ENCODE measurements at places on chromosomes 16 and 17.

DNA sequence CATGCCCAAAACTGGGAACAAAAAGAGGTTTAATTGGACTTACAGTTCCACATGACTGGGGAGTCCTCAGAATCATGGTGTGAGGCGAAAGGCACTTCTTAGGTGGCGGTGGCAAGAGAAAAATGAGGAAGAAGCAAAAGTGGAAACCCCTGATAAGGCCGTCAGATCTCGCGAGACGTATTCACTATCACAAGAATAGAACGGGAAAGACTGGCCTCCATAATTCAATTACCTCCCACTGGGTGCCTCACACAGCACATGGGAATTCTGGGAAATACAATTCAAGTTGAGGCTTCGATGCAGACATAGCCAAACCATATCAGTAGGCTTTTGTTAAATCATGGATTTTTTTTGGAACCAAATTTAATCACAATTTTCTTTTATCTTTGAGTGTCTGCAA is 24.4 kb downstream of the RBL2 start:
- DNase-seq: no peak

DNA sequence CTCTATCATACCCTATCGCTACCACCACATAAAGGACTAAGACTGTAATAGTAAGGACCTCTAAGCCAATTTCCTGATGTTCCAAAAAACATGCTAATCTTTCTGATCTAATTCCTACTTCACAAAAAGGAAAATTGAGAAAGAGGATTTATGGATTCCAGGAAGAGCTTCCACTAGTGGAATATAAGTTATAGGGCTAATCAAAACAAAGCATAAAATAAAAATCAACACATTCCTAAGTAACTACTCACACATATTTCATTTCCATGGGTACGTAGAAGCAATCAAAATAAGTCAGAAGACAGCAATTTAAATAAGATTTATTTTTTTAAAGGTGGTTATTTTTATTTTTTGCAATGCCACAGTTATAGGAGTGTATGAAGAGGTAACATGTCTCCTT is 12.4 kb downstream of the CCDC43 start:
- peak; percentile 23 for DNase-seq

- DNase-seq: peak; percentile 42
Observed at GRCh38 chr17:27408891-27409290, 47.4 kb upstream of the KSR1 start.

DNA sequence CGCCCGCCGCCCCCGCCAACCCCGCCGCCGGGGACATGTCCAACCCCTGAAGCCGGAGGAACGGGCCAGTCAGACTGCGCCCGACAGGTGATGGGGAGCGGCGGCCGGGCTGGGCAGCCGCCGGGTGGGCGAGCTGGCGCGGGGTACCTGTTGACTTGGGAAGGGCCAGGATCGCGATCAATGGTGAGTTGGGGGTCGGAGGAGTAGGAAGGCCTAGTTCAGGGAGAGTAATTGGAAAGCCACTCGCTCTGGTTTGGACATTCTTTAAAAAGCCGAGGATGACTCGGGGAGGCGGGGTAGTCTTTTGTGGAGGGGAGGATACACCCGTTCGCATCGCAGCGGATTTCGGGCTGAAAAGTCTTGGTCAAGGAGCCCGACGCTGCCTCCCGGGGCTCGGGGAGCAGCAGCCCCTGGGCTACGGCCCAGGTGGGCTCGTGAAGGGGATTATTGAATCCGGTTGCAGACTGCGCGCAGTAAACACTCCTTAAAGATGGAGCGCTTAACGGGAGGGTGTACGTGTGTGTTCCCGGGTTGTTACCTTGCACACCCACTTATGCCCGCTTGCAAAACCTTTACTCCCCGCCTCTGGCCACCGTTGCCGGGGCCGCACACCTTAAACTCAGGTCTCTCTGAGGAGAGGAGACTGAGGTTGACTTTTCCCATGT is 123.8 kb downstream of the GOSR1 start:
- DNase-seq: peak; percentile 30

DNA sequence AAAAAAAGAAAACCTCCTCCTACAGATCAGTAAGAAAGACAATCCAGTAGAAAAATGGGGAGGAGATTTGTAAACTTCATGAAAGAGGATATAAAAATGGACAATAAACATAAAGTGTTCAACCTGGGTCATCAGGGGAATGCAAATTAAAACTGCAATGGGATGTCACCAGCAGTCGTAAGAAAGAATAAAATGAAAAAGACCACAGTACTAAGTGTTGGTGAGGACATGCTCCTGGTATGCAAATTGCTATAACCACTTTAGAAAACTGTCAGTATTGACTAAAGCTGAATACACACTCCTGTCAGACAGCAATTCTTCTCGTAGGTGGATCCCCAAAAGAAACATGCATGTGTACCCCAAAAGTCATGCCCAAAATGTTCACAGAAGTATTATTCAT is 265.3 kb upstream of the CACNG5 start:
- DNase-seq: no peak

GRCh38 chr17:18950346-18950745 is 1.6 kb upstream of the SLC5A10 start:
- DNase-seq: no peak

GRCh38 chr16:69848637-69849545 is 86.8 kb downstream of the WWP2 start:
- DNase-seq: peak; percentile 96

DNA sequence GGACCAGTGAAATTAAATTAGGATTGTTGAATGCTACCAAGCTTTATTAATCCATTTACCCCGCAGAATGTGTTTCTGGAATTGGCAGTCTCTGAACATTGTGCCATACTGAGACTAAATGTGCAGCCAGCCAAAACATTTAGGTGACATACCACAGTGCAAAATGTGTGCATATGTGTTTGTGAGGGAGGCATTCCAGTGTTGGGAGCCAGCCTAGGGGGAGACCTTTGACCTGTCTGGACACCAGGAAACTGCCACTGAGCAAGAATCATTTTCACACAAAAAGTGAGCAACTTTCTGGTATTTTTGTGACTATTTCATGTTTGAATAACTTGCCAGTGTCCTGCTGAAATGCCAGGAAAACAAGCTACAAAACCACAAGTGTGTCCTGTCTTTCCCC is 64.7 kb upstream of the SLC12A3 start:
- DNase-seq: no peak

DNA sequence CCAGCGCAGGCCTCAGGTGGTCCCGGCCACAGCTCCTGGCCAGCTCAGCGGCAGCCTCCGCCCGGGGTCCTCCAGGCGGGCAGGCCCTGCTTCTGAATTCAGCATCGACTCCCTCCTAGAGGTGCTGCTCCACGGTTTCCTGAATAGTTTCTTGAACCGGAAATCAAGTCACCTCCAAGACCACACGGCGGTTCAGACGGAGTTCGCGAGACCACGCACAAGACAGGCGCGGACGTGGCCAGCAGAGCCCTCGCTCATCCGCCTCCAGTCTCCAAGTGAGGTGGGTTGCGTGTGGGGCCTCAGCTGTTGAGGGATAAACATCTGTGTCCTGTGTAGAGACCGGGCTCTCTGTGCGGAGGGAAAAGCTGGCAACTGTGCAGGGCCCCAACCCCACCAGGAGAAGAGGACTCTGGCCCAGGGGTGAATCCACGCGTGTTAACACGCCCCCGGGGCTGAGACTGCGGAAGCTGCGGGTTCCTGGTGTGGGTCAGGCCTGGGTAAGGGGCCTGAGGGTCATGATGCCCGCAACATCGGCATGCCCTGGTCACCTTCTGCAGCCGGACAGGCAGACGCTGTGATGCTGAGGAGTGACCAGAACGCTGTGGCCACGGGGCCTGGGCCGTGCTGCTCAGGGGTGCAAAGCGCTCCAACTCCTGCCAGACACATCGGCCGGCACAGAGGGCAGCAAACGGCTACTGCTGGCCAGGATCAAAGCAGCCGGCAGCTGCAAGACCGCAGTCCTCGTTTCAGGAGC is 55.0 kb upstream of the METRNL start:
- no peak for DNase-seq

DNA sequence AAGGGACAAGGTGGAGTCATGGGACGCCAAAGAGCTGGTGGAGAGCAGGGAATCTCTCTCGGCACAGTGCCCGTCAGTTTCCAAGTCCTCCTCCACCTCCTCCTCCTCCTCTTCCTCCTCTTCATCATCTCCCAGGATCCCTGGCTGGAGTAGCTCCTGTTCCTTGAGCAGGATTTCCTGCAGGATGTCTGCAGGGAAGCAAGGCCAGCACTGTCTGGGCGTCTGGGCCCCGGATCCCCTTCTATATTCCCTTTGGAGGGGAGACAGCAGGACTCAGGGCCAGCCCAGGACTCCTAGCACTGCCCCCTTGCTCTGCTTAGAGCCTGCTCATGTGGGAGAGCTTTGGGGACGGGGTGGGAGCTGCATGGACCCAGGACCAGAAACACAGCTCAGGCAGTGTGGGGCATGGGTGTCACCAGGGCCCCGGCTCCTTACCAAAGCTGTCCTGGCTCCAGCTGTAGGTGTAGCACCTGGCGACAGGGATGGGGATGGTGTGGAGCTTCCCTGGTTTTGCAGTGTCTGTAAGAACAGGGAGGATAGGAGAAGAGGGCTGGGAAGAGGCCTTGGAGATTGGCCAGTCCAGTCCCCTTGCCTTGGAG is 21.3 kb upstream of the PIK3R6 start:
- DNase-seq: no peak

DNA sequence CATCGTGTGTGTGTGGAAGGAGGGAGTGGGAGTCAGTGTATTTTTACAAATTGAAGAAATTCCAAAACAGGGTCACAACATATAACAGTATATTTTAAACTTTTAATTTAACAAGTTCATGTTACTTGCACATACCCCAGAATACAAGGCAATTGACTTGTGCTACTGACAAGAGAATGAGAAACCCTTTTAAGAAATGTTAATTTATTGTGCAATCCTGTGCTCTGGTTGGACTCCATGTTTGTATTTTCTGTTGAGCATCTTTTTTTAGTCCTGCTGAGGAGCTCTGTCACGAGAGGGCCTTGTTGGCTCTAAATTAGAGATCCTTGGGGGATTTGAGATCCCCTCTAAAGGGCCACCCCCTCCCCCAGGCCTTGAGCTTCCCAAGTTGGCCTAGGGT is 1.1 kb upstream of the EMP2 start:
- peak; percentile 19 for DNase-seq

GRCh38 chr17:82041144-82041814 is 3.8 kb upstream of the DCXR start:
- no peak for DNase-seq

GRCh38 chr17:33750943-33751701 is 458.0 kb upstream of the ASIC2 start:
- peak; percentile 66 for DNase-seq

DNA sequence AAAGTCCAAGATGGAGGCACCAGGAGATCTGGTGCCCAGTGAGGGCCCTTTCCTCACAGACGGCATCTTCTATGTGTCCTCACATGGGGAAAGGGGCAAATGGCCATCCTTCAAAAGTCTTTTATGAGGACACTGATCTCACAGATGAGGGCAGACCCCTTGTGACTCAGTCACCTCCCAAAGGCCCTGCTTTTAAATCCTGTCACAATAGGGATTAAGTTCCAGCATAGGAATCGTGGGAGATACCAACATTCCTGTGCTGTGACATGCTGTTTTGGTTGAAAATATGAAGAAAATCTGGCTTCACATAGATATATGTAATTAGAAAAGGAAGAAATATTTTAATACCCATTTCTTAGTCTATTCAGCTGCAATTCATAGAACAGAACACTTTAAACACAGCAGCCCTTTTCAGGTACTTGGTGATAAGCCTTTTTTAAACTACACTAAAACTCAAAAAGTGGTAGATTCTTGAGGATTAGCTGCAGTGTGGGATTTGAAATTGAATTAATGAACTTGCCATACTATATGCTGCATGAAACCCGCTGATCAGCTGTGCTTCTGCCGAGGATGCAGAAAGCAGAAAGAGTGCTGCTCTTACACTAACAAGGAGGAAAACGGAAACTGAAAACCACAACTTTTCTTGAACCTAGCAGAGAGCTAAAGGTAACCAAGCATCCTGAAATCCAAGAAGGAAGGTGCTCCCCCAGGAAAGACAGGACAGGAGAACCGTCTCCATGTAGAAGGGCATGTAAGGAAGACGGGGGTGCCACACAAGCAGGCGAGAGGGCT is 32.7 kb downstream of the VPS53 start:
- DNase-seq: peak; percentile 75

DNA sequence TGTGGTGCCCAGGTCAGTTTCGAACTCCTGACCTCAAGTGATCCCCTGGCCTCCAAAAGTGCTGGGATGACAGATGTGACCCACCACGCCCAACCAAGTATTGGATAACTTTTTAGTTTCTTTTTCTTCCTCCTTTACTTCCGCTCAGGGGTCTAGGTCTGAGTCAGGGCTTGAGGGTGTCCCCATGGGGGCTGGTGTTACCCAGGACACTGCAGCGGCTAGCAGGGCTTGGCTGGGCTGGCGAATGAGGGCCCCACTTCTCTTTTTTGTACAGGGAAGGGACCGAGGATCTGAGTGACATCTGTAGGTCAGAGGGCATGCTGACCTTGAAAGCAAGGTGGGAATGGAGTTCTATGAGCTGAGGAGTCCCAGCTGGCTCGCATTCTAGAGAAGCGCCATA is 24.9 kb downstream of the RAB11FIP3 start:
- DNase-seq: no peak

GRCh38 chr17:34504814-34505484 is 74.4 kb upstream of the TMEM132E start:
- DNase-seq: no peak

GRCh38 chr16:20301840-20302239 is 25.5 kb downstream of the GP2 start:
- DNase-seq: no peak

DNA sequence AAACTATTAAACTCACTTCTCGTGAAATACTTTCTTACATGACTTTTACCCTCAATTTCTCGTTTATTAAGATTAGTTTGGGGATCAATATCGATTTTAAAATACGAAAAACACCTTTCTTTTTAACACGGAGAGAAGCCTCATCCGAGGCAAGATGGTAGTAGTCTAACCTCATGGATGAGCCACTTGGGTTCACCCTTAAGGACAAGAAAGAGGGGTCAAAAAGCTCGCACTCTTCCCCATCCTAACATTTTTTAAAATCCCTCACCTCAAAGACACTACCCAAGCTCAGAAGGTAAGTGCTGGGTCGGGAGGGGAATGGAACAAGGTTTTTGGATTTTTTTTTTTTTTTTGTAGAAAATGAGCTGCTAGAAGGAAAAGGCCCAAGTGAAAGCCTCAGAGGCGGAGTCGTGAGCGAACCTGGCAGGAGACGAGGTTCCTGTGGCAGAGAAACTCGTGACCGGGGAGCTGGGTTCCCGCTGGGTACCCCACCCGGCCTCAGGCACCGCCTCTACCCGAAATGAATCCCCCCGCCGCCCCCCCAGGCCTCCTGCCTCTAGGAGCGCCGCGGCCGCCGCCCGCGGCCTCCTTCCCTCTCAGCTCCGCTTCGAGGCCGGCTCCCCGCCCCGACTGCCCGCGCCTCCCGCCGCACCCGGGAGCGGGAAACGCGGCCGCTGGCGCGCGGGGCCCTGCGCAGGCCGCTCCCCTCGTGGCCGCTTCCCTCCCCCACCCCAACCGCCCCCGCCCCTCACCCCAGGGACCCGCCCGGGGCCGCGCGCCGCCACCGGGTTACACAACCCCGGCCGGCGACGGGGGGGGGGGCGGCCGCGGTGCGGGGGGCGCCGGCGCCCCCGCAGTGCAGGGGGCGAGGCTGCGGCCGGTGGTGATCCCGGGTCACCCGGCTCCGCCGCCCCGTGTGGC is 1.6 kb downstream of the NUFIP2 start:
- DNase-seq: peak; percentile 63

Data from fibroblast of the aortic adventitia (primary cell).